Hepatic stellate cell (primary cell): ENCODE measurements at places on chromosomes 12 and 14.

DNA sequence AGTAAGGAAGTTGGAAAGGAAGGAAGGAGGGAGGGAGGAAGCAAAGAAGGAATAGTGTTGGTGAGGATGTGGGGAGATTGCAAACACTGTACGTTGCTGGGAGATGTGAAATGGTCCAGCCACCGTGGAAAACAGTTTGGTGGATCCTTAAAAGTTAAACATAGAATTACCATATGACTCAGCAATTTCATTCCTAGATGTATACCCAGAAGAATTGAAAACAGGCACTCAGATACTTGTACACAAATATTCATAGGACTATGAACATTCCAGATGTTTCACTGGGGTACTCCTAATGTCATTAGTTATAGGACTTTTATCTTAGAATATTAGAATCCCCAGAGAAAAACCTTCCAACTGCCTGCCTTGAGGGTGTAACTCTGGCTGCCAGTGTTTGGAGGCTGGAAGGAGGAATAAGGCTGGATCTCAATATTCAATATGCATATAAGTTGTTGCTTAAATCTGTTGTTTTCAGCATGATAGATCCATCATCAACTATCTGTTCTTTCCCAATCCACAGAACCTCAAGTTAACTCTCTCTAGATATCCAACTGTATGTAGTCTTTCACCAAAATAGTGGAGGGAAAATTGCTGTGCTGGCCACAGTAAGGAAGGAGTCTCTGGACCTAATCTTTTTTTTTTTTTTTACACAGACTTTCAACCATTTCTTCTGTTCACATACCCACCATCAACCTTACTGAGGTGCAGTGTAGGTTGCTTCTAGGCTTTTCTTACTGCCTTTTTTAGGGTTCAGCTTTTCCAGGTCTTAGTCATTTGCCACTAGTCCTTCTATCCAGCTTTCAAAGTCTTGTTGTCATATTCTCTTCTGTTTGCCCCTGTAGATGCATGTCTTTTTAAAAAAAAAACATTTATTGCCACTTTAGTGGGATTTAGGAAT is 94.5 kb downstream of the DNAI7 start:
- DNase-seq, result no peak

GRCh38 chr14:104935026-104935650 is 10.5 kb downstream of the PLD4 start:
- DNase-seq, result no peak

DNA sequence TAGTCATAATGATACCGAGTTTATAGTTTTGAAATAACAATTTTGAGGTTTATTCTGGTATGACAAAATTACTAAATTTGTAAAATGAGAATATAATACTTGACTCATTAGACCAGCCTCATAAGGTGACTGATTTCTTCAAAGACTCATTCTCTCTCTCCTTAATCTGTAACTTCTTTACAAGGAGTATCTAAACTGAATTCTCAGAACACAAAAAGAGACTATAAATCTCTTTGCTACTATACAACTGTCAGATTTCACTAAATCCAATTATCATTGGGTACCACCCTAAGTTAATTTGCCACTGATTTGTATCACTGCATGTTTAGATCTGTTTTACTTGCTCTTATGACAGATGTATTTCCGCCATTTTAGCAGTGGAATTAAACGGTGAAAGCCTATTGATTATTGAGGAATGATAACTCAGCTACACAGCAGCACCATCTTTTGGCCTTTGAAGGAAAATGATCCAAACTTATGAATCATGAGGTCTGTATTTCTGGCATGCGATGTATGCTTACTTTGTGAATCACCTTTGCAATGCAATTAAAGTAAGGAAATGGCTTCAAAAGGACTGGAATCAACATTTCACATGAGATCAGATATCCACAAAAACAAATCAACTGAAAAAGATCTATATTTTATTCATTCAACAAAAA is 161.2 kb downstream of the RERGL start:
- DNase-seq, result peak; percentile 12

DNA sequence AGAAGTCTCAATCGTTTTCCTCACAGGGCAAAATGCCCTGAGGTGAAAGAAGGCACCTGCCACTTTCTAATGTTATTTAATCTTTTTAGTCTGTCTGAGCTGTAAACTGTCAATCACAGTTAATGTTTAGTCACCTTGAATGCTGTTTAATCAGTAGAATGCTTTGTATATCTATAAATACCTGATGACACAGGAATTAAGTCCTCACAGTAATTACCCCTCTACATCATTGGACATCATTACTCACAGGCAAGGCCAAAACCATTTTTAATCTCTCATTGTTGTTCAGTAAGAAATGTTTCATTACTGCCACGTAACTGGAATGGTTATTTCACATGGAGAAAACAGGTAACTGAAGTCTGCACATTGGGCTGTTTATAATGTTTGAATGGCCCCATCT is 178.8 kb downstream of the EXOC5 start:
- DNase-seq, result no peak

- peak; percentile 73 for DNase-seq
Observed at GRCh38 chr12:55830601-55831446, 1.4 kb upstream of the DNAJC14 start.

DNA sequence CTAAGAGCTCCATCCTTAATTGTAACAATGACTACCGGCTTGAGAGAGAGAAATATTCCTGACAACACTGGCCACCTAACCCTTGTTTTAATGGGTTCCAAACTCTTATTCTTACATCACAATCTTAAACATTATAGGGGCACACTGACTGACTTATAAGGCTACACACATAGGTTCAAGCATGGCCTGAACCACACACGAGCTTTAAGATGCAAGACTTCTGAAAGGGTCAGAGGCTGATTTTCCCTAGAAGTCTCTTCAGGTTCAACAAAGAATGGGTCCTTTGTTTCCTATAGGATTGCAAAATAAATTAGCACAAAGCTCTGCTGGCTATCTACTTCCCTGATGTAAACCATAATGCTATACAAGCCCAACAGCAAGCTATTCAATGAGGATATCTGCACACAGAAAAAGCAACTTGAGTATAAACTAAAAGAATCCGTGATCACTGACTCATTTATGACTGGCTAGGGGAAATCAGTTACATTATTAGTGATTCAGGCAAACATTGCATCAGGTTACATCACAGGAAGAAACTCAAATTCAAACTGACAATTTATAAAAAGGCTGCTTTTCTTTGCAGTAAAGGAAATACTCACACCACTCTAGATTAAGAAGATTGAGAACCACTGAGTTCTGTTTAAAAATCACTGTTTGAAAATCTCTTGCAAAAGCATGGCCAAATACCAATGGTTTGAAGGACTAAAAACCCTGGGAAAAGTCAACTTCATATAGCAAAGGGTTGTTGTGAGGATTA is 8.5 kb downstream of the BTG1 start:
- peak; percentile 64 for DNase-seq

GRCh38 chr14:76603713-76604112 is 157.6 kb upstream of the VASH1 start:
- DNase-seq, result no peak

GRCh38 chr14:53947452-53948204 is 9.0 kb downstream of the BMP4 start:
- no peak for DNase-seq

- DNase-seq, result peak; percentile 33
Observed at GRCh38 chr14:56244138-56244789, 126.1 kb downstream of the PELI2 start.

GRCh38 chr12:87775784-87776183 is 253.4 kb downstream of the C12orf50 start:
- DNase-seq, result no peak

- DNase-seq, result no peak
Observed at GRCh38 chr12:81957631-81958030, 198.5 kb upstream of the PPFIA2 start.

GRCh38 chr12:1907652-1908611 is 10.5 kb downstream of the CACNA2D4 start:
- no peak for DNase-seq

DNA sequence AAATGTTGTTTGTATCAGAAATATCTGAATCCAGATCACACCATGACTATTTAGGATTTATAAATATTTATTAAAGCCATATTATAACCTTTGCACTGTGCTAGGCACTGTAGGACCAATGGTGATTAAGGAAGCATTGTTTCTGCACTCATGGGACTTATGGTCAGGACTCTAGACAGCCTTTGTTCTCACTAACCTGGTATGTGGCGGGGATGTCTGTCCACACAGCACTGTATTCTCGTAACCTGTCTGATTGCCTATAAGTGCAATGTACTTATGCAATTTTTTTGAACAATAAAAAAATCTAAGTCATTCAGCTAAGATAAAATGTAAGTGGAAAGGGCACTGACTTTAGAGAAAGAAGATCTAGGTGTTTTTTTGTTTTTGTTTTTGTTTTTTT is 6.7 kb upstream of the SSPN start:
- no peak for DNase-seq

GRCh38 chr14:68293404-68293803 is 473.8 kb downstream of the RAD51B start:
- DNase-seq, result no peak

- DNase-seq, result no peak
Observed at GRCh38 chr12:22169376-22169775, 123.4 kb downstream of the CMAS start.

GRCh38 chr14:66240105-66240504 is 246.1 kb upstream of the CCDC196 start:
- no peak for DNase-seq

DNA sequence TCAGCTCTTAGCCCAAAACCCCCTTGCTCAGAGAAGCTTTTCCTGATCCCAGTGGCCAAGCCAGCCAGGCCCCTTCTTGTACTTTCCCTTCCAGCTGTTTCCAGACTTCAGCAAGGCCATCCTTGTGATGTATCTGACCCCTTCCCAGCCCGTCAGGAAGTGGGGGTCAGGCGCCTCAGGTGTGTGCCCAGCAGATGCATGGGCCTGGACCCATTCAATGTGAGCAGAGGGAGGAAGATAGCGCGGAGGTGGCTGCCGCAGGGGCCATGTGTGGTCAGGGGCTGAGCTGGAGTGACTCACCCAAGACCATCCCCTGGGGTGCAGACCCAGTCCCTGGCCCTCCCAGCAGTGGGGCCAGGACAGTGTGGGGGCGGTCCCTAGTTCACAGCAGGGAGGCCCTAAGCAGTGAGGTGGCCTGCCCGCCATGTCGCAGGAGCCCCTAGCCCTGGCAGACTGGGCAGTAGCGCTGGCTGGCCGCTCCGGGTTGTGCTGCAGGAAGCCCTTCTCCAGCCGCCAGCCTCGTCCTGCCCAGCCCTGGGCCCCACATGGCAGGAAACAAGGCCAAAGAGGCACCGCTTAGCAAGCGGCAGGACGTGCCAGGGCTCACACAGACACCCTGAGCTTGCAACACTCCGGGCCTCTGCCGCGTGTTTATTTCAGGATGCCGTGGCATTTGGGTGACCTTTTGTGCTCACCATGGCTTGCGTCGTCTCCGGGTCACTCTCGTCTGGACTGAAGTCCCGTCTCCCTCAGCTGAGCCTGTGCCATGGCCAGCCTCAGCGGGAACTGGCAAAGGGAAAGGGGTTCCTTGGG is 12.0 kb downstream of the ADSS1 start:
- DNase-seq, result peak; percentile 61

GRCh38 chr12:126617312-126617711 is 1552.1 kb downstream of the AACS start:
- no peak for DNase-seq

DNA sequence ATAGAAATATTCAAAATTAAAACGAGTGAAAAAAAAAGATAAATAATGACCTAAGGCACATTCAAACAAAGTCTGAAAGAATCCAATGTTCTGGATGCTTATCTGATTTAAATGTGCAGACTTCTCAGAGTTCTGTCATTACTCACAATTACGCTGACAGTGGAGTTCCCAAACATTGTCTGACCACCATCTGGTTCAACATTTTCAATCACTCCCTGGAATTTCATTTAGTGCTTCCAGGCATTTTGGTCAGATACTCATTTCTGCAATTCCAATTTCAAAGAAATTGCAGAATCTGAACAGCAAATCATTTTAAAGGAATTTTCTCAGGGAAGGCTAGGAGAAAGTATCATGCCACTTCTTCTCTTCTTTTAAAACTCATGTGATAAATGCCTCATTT is 398.2 kb upstream of the PDE3A start:
- peak; percentile 45 for DNase-seq

DNA sequence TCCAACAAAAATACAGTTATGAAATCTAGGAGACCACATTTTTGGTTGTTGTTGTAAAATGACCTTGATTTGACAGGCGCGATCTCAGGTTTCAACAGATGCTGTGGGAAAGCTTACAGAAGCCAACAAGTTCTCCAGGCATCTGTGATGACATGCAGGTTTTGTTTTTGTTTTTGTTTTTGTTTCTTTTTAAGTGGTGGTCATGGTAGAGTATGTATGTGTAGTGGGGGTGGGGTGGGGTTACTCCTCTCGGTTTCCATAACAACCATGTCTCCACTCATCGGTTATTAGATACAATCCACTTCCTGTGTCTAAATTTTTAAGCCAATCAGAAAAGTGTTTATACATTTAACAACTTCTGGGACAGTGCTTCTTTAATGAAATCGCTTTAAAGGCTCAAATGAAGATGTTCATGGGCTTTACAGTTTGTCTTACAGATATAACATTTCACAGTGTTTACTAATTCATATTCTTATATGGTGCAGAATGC is 199.9 kb upstream of the FOXN3 start:
- DNase-seq, result peak; percentile 39

DNA sequence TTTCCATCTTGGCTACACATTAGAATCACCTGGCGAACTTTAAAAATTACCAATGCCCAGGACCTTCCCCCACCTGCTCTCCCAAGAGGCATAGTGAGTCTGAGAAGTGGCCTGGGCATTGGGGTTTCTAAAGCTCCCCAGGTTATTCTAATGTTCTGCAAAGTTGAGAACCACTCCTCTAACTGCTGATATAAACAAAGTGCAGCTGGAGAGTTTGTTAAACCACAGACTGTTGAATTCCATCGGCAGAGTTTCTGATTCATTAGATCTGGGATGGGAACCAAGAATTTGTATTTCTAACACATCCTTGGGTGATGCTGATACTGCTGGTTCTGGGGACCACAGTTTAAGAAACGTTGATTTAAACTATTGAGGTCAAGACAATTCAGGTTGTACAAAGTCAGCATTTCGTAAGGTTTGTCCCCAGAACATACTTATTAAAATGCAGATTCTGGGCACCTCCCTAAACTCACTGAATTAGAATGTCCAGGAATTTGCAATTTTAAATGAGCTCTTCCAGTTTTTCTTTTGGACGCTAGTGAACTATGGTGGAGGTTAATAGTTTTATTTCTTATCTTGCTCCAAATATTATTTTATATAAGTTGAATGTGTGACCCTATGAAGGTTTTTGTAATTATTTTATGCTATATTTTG is 309.1 kb downstream of the NRXN3 start:
- no peak for DNase-seq

DNA sequence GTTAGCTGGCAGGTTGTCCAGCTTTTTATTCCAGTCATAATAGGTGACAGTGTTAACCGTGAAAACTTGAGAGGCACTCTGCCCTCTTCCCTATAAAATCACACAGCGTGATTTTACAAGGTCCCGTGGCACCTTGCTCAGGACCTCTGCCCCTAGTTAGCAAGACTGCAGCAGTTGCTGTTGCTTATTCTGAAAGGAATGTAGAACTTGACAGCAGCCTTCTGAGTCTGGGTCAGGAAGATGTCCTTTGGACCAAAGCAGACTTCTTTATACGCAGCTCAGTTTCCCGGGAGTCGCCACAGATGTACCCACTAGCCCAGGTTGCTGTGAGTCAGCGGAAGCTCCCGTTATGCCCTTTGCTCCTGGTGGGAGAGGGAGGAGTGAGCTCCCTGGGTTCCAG is 13.2 kb downstream of the PRKAB1 start:
- DNase-seq, result no peak
